ENCODE measurements at places on chromosomes 3 and 15.

GRCh38 chr15:101444807-101445508 is 44.5 kb downstream of the PCSK6 start:
- no peak overlapping the region for H3K4me3 ChIP-seq
- no peaks in the 10 kb centered on the region for H3K27me3 ChIP-seq
- DNase-seq, result no peak
- H3K27ac ChIP-seq, result no peak overlapping the region

DNA sequence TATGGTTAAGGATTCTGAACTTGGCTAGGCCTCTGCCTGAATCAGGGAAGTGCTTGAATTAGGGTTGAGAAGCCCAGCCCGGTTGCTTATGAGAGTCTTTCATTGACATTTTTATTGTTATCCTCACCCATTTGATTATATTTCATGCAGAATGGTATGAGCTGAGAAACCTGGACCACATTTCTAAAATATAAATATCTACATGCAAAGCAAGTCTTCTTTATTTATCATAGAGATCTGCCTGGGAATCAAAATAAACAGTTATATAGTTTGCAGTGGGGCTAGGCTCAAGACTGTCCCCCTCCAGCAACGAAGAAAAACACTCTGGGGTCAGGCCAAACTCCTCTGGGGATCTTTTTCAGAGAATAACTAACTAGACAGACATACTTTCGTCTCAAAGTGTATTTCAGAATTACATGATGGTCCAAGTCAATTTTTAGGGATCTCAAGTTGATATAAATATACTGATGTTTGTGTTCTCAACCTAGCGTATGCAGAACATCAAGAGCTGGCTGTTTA is 675.4 kb upstream of the NR2F2 start:
- DNase-seq, result no peak
- H3K4me1 ChIP-seq, result no peaks in the 10 kb centered on the region
- H3K27me3 ChIP-seq, result no peaks in the 10 kb centered on the region
- H3K36me3 ChIP-seq, result no peaks in the 10 kb centered on the region
- H3K27ac ChIP-seq, result no peak overlapping the region
- no peak overlapping the region for H3K4me3 ChIP-seq

GRCh38 chr3:153072382-153072781 is 89.6 kb upstream of the RAP2B start:
- H3K27ac ChIP-seq, result no peak overlapping the region
- H3K4me3 ChIP-seq, result no peak overlapping the region
- H3K36me3 ChIP-seq, result no peaks in the 10 kb centered on the region
- H3K27me3 ChIP-seq, result no peaks in the 10 kb centered on the region

- H3K4me3 ChIP-seq, result no peak overlapping the region
- no peaks in the 10 kb centered on the region for H3K36me3 ChIP-seq
- H3K27ac ChIP-seq, result no peak overlapping the region
- no peaks in the 10 kb centered on the region for H3K4me1 ChIP-seq
- no peak for DNase-seq
These were observed 237.5 kb upstream of the GBE1 start for GRCh38 chr3:81998907-81999306.

GRCh38 chr3:45455040-45455439 is 66.7 kb downstream of the LARS2 start:
- H3K27me3 ChIP-seq, result no peaks in the 10 kb centered on the region
- no peak for DNase-seq
- peaks cover 16% of the 10 kb centered on the region for H3K36me3 ChIP-seq
- H3K4me3 ChIP-seq, result no peak overlapping the region
- H3K4me1 ChIP-seq, result no peaks in the 10 kb centered on the region

- DNase-seq, result no peak
- no peaks in the 10 kb centered on the region for H3K4me1 ChIP-seq
- H3K36me3 ChIP-seq, result no peaks in the 10 kb centered on the region
- H3K4me3 ChIP-seq, result no peak overlapping the region
- H3K27ac ChIP-seq, result no peak overlapping the region
- H3K27me3 ChIP-seq, result no peaks in the 10 kb centered on the region
These were observed 66.1 kb downstream of the CD200 start for GRCh38 chr3:112399064-112399463.

- no peaks in the 10 kb centered on the region for H3K27me3 ChIP-seq
- no peak for DNase-seq
- H3K4me3 ChIP-seq, result no peak overlapping the region
- H3K36me3 ChIP-seq, result no peaks in the 10 kb centered on the region
- H3K27ac ChIP-seq, result no peak overlapping the region
These were observed 61.2 kb downstream of the CD200 start for GRCh38 chr3:112394003-112394640.

DNA sequence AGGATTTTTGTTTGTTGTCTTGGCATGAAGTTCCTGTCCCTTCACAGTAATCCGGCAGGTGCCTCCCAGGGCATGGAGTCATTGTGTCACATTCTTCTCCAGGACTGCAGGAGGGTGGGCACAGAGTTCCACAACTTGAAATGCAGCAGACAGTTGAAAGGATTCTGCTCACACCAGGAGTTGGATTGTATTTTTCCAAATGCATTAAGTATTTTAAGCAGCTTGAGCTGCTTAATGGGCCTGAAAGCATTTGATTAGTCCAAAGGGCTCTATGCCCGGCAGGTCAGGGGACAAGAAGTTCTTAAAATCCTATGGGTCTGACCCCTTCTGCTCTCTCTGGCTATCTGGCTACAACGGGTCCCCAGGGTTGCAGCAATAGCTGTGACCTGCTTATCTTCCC is 92.9 kb downstream of the APBA2 start:
- H3K27ac ChIP-seq, result no peak overlapping the region
- no peak overlapping the region for H3K4me3 ChIP-seq
- H3K27me3 ChIP-seq, result no peaks in the 10 kb centered on the region
- H3K4me1 ChIP-seq, result peaks cover 8% of the 10 kb centered on the region
- no peaks in the 10 kb centered on the region for H3K36me3 ChIP-seq

DNA sequence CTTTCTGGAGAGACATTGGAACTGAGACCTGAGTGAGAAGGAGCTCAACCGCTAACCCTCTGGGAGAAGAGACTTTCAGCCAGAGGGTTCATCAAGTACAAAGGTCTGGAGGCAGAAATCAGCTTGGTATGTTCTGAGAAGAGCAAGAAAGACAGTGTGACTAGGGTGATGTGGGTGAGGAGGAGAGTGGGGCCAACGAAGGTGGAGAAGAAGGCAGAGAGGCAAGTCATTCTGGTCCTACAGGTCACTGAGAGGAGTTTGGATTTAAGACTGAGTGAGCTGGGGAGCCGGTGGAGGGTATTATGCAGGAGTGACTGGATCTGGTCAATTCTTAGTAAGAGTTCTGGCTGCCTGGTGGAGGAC is 12.2 kb downstream of the XIRP1 start:
- peak overlapping the region; percentile 57 for H3K27ac ChIP-seq
- H3K36me3 ChIP-seq, result no peaks in the 10 kb centered on the region
- peaks cover 32% of the 10 kb centered on the region for H3K4me1 ChIP-seq
- no peaks in the 10 kb centered on the region for H3K27me3 ChIP-seq
- H3K4me3 ChIP-seq, result peak overlapping the region; percentile 48

- H3K4me3 ChIP-seq, result peak overlapping the region; percentile 48
- H3K4me1 ChIP-seq, result peaks cover 50% of the 10 kb centered on the region
- no peaks in the 10 kb centered on the region for H3K36me3 ChIP-seq
- H3K27ac ChIP-seq, result peak overlapping the region; percentile 25
- DNase-seq, result peak; percentile 36
These were observed 959 bp upstream of the RASA2 start for GRCh38 chr3:141485641-141486495.

GRCh38 chr3:196274585-196274984 is 12.9 kb downstream of the PCYT1A start:
- H3K27ac ChIP-seq, result peak overlapping the region; percentile 57
- peak; percentile 72 for DNase-seq
- H3K36me3 ChIP-seq, result peaks cover 4% of the 10 kb centered on the region
- peak overlapping the region; percentile 36 for H3K4me3 ChIP-seq

DNA sequence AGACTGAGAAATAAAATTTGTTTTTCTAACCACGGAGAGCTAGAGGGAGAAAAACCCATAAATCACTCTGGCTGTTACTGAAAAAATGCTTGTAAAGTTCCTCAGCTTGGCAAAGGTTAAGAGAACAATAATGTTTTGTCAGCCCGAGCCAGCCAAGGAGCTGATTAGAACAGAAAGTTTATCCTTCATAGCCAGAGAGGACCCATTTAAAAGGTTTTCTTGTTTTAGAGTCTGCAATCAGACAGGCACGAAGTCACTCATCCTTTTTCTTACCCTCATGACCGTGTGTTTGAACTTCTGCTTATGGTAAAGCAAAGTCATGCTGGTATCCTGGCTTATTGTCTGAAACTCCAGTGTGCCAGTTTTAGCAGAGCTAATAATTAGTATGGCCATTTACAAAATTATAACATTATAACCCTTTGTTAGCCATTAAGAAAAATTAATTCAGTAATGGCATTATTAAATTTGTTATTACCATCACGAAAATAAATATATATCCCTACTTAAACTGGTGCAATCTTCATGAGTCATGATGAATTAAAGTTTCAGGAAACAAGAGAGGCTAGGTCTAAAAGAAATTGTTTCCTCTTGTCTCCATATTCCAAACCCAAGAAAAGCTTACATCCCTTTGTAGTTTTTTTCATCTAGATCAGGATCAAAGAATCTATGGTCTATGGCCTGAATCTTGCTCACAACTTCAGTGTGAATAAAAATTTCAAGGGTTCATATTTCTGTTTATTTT is 13.5 kb upstream of the STXBP5L start:
- H3K36me3 ChIP-seq, result no peaks in the 10 kb centered on the region
- no peak overlapping the region for H3K4me3 ChIP-seq
- H3K4me1 ChIP-seq, result no peaks in the 10 kb centered on the region
- H3K27ac ChIP-seq, result no peak overlapping the region
- no peak for DNase-seq

DNA sequence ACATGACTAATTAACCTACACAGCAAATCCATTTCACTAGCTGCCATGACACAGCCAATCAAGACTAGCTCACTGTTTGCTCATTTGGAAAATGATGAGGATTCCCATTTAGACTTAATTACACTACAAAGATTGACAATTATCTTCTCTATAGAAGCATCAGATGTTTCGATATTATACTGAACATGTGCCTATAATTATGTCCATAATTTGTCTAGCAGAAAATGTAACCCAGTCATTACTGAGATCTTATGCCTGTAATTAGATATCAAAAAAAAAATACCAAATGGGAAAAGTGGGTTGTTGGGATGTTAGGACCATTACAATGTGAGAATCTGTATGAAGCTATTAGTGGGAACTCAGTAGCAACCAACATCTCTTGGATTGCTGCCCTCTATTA is 344.2 kb upstream of the MCTP2 start:
- no peaks in the 10 kb centered on the region for H3K27me3 ChIP-seq
- no peaks in the 10 kb centered on the region for H3K36me3 ChIP-seq
- DNase-seq, result no peak
- H3K4me3 ChIP-seq, result no peak overlapping the region
- H3K27ac ChIP-seq, result no peak overlapping the region
- no peaks in the 10 kb centered on the region for H3K4me1 ChIP-seq

DNA sequence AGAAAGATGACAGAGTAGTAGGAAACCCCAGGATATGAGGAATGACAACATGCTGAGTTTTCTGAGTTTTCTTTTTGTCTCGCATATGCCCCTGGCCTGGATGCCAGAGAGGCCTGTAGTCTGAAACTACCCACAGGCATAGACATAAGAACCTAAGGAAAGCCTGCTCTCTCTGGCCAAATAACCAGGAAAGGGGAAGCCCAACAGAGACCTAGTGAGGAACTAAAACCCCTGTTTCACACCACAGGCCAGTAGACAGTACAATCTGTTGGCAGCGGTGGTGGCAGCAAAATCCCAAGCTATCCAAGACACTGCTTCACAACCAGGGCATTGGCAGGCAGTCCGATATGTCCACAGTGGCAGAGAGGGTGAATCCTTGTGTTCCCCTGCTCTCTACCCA is 55.0 kb upstream of the DCP1A start:
- H3K4me1 ChIP-seq, result no peaks in the 10 kb centered on the region
- no peaks in the 10 kb centered on the region for H3K27me3 ChIP-seq
- no peak overlapping the region for H3K4me3 ChIP-seq
- no peak overlapping the region for H3K27ac ChIP-seq
- H3K36me3 ChIP-seq, result no peaks in the 10 kb centered on the region

- H3K36me3 ChIP-seq, result no peaks in the 10 kb centered on the region
- DNase-seq, result no peak
- no peak overlapping the region for H3K27ac ChIP-seq
- no peaks in the 10 kb centered on the region for H3K4me1 ChIP-seq
- peaks cover 3% of the 10 kb centered on the region for H3K27me3 ChIP-seq
These were observed 34.2 kb upstream of the PRR23E start for GRCh38 chr3:127158614-127159229.

GRCh38 chr15:71585159-71585558 is 225.2 kb upstream of the NR2E3 start:
- H3K4me1 ChIP-seq, result no peaks in the 10 kb centered on the region
- H3K27me3 ChIP-seq, result no peaks in the 10 kb centered on the region
- no peak overlapping the region for H3K27ac ChIP-seq
- H3K36me3 ChIP-seq, result no peaks in the 10 kb centered on the region

DNA sequence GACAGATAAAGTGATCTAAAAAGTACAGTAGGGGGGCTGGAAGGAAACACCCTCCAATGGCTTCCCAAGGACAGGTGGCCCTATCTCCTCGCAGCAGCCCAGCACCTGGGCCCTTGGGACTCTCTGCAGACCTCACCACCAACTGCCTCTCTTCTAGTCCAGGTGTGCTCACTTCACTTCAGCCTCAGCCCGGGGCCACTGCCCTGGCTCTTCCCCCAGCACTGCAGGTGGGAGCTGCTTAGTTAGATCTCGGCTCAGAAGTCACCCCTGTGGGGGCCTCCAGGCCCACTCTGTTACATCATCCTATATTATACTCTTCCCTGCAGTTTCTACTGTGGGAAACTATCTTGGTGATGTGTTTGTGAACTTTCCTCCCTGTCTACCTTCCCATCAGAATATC is 2.0 kb downstream of the KLF15 start:
- H3K27me3 ChIP-seq, result peaks cover 18% of the 10 kb centered on the region
- DNase-seq, result no peak
- no peak overlapping the region for H3K27ac ChIP-seq
- H3K4me1 ChIP-seq, result no peaks in the 10 kb centered on the region
- no peaks in the 10 kb centered on the region for H3K36me3 ChIP-seq
- no peak overlapping the region for H3K4me3 ChIP-seq

DNA sequence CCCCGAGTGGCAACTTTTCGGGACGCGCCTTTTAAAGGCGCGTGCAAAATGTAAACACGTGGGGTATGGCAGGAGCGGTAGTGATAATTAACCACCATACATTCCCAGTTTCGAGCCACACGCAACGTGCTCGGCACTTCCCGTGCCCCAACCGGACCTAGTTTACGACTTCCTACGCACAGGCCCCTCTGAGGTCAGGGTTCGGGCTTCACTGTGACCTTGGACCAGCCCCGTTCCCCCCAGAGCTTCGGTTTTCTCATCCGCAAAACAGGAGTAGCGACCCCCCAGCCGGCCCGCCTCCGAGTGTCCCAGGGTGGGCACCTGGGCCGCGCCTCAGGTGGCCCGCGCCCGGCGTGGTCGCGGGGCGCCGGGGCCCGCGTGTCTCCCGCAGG is 451 bp downstream of the CHCHD4 start:
- H3K27me3 ChIP-seq, result no peaks in the 10 kb centered on the region
- DNase-seq, result peak; percentile 43
- H3K4me3 ChIP-seq, result peak overlapping the region; percentile 99
- H3K36me3 ChIP-seq, result peaks cover 20% of the 10 kb centered on the region
